ENCODE measurements at places on chromosomes 6 and 20.

DNA sequence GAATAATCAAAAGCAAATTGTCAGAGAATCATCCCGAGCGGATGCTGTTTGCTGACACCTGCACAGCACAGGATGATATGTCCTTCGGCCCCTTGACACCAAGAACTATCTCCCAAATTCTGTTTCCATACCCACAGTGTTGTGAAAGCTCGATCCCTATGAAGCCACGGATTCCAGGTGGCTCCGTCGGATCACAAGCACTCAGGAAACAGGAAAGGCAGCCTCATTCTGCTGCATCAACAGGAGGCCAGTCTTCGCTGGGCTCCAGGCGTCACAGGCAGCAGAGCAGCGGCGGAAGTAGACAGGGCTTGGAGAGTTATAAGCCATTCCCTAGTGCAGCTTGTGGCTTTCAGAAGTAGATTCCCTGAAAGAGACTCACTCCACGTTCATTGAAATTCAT, 342.3 kb downstream of the C6orf118 start:
- DNase-seq, result no peak

DNA sequence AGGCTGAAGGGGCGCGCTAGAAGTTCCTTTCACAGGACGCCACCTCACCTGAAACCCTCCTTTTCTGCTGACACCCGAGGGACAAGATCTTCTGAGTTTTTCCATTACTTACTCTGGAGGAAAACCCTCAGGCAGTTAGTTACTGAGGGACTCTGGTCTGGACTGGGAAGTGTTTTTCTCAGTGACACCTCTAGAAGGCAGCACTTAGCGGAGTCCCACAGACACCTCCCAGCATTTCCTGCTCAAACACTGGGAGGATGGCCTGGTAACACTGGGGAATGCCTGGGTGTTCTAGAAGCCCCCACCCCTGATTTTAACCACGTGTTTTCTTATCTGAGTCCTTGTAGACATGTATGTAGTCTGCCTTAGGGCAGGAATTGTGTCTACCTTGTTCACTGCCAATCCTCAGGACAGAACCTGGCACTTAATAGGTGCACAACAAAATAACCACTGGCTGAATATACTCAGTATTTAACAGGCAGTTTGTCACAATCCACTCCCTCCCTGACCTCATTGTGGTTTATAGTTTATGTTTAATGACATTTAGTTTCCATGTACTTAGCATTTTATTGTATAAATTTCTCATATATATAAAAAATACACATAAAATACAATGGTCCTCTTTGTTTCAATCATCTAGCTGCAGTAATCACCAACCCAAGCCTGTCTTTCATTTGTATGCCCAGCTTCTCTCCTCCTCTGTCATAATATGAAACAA, 4.8 kb downstream of the GSTA3 start:
- no peak for DNase-seq

DNA sequence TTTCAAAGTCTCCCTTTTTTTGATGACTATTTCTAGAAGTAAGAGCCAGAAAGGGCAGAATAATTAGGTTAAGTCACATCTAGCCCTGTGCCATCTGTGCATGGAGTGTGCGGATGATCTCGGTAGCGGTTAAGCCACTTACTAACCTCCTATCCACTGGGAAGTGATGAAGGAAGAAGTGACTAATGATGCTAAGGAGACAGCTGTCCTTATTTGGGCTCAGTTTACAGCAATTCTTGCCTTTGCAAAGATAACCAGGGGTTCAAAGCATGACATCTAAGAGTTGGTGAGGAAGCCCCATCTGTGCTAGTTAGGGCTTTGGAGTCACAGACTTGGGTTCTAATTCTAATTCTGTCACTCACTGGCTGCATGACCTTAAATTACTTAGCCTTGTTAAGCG, 62.4 kb upstream of the RREB1 start:
- DNase-seq, result no peak

DNA sequence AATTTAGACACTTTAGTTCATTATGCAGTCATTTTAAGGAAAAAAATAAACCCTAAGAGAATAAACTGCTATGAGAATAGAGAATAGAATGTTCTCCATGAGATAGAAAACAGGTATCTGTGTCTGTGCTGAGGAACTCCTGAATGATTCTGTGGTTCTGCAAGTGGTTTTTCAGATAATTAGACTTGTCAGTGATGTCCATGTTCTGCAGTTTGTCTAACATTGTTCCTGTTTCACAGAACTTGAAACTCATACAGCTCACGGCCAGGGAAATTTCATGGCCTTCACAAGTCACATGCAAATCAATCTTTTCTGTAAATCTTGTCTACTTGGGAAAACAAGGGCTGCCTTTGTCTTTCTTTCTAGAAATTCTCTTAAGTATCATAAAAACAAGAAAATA, 73.4 kb upstream of the HMGCLL1 start:
- no peak for DNase-seq

DNA sequence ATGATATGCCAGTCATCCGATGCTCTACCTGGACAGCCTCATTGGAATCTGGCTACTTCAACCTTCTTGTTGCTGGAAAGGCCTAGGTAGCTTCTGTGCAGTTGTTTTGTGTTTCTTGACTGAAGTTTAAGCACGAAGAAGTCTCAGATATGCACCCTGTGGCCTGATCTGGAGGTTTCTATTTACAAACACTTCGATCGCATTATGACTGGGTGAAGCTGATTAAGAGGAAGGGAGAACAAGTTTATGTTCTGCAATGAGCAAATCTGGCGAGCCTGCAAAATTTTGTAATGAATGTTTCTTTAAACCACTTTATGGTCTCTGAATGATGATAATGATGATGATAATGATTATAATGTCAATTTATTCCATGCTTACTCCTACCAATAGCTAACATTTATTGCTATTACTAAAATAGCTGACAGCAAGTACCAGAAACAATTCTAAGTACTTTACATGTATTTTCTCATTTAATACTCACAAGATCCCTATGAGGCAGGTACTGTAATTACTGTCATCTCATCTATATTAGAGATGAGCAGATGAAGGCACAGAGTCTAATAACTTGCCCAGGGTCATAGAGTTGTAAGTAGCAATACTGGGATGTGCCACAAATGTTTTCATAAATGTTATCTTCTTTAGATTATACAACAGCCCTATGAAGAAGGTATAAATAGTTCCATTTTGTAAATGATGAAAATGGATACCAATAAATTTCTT, 126.1 kb upstream of the UST start:
- DNase-seq, result no peak

DNA sequence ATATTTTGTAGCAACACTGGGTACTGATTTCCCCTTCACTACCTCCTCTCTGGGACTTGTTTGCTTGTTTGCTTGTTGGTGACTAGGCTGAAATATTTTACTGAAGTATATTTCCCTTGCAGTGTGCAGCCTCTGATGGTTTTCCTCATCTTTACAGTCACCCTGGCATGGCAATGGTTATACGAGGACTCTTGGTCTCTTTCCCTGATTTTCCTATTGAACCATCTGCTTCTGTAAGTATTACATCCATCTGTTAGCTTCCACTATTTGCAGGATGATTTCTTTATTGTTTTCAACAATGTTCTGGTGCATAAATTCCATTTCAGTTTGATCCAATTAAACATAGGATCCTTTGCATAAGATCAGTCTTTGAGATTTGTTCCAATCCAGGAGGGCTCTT, 465.1 kb downstream of the MEI4 start:
- DNase-seq, result no peak
